ENCODE measurements at places on chromosomes 12 and 14.

GRCh38 chr14:22549981-22550673 lies 38.9 kb downstream of the DAD1 start:
- DNase-seq: peak; percentile 38

GRCh38 chr14:36751106-36751505 lies 89.4 kb downstream of the PAX9 start:
- no peak for DNase-seq

- no peak for DNase-seq
Measured at GRCh38 chr14:68397822-68398221, 395.0 kb downstream of the ZFP36L1 start.

DNA sequence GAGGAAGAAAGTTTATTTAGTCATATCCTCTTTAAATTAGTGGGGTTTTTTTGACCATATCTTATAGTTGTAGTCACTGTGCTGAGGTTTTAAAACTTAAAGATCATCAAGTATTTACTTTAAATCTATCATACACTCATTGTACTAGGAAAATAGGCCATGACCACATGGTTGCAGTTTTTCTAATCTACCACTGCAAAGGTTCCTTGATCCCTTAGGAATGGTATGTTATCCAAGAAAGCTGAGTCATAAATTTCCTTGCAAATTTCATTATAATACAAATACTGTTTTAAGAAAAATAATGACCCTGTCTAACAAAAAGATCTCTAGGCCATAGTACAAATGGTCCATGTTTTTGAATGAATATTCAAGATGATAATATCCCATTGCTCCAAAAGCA lies 74.7 kb downstream of the DBX2 start:
- no peak for DNase-seq

DNA sequence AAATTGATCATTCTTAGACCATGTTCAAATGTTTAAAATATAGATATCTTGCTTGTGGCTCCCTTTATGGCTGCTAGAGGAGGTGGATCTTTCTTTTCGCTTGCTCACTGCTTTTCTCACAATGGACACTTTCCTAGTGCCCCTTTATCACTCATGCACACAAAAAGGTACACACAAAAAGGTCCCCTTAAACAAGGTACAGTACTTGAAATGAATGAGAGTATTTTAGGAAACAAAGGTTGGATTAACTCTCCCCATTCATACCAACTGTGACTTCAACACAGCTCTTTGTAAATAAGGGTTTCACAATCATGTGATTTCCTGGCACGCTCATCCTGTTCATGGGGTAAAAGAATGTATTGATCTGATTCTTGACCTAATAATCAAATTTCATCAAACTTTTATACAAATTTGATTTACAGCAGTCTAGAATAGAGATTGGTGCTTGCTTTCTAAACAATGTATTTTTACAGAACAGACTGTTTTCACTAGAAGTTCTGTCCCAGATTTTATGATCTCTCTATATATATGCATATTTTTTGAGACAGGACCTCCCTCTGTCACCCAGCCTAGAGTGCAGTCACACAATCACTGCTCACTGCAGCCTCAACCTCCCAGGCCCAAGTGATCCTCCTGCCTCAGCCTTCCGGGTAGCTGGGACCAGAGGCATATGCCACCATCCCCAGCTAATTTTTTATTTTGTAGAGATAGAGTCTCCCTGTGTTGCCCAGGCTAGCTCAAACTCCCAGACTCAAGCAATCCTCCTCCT lies 34.4 kb upstream of the EPS8 start:
- no peak for DNase-seq

- DNase-seq: no peak
Measured at GRCh38 chr12:107131832-107132616, 38.7 kb upstream of the CRY1 start.

GRCh38 chr14:94545131-94545841 lies 16.0 kb upstream of the SERPINA4 start:
- no peak for DNase-seq

GRCh38 chr12:5560265-5560664 lies 128.4 kb downstream of the NTF3 start:
- DNase-seq: no peak

DNA sequence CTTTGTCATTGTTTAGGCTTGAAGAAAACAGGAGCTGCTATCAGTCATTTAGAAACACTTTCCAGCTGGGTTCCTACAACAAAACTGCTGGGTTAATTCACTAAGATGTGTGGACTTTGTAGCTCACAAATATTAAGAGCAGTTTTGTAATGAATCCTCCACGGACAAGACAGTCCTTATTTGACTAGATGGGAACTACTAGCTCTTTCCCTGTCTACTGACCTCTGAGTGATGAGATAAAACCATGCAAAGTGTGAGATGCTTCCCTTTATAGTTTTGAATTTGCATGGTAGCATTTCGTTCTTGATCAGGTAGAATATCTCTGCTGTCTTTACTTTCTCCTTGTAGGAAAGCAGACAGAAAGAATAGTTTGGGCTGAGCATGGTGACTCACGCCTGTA lies 72.9 kb upstream of the STXBP6 start:
- DNase-seq: no peak

DNA sequence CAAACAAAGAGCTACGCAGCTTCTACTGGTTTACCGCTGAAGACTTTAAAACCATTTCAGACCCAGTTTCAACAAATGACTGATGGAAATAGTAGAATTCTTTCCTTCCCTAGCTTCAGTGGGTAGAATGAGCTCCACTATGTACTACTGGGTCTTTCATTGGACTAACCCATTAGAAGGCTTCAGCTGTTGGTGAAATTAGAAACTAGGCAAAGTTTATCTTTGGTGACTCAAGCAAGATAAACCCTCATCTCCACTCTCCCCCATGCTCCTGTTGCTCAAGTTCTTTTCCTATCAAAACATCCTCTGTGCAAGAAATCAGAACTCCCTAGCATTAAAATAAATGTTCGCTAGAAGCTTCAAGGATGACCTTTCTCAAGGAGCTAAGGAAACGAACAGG lies 159.2 kb downstream of the PAWR start:
- no peak for DNase-seq

GRCh38 chr12:70487440-70487839 lies 121.3 kb downstream of the KCNMB4 start:
- DNase-seq: no peak

DNA sequence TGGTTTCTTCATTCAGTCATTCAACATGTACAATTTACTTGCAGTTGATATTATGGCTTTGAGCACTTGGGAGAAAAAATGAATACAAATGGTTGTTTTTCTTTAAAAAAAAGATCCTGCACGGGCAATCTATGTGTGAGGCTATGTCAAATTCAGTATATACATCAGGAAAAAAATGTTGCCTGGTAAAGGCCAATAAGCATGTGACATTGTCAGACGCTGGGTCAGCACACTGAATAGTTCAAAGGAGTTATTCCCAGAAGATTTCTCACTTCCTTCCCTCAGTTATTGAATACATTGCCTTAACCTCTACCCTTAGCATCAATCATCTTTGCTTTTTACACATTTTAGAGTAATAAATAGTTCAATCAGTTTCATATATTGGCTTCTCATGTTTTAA lies 319.2 kb downstream of the NUAK1 start:
- DNase-seq: no peak

- no peak for DNase-seq
Measured at GRCh38 chr12:56542164-56542563, 20.5 kb downstream of the RBMS2 start.

DNA sequence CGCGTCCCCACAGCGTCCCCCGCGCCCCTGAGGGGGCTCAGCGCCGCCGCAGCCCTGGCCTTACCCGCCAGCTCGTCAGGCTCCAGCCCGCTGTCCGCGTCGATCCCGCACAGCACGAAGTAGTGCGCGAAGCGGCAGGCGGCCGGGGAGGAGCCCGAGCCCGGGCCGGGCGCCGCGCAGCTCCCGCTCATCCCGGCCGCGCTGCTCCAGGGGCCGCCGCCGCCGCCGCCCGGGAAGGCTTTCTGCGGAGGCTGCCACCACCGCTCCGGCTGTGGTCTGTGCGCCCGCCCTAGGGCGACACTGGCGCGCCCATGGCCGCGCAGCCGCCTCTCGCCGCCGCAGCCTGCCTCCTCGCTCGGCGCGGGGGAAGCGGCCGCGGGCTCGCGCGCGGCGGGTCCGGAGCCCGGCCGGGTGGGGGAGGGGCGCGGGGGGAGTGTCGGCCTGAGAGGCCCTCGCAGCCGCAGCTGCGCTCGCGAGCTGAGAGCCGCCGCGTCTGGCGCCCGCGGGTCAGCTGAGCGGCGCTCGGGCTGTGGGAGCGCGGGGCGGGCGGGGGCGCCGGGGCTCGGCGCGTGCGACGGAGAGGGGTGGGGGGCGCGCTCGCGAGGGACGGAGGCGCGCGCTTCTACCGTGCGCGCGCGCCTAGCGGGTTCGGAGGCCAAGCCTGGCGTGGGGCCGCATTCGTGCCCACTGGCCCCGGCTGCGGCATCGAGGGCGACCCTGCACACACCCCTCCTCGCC lies at the start of gene DENND5B:
Gene DENND5B, minus strand, starts transcription at position 495 of the 738 bp plus-strand sequence. Its CDS starts 304 bp downstream, at position 191.
- no peak for DNase-seq

DNA sequence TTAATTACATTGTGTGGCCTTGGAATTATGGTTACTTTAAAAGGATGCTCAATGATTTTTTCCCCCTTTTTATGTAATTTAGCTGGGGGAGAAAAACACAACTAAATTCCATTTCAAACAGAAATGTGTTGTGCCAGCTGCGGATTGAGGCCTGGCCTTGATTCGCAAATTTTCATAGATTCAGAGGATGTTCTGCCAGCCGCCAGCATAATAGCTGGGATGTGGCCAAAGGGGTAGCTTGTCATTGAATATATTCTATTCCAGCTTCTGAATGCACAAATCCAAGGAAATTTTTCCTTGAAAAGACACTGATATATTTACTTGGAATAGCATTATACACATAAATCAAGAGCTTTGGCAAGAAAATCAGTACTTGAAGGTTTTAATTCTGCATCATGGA lies 43.7 kb downstream of the TRHDE start:
- no peak for DNase-seq

DNA sequence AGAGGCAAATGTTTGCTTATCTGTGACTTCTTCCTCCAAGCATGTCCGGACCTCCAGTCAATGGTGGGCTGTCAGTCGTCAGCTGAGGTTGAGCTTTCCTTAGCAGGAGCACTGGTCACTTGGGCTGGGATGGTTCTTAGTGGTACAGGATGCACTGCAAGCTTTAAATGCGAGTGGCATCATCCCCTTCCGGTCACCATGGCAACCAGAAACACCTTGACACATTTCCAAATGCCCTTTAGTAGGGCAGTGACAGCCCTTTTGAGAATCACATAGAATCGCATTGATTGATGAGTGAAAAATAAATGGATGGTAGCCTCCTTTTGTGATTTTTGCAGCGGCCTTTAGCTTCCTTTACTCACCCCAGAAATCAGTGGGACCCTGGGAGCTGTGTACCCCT lies 24.1 kb downstream of the NTF3 start:
- DNase-seq: no peak

GRCh38 chr12:24378548-24379407 lies 429.3 kb upstream of the SOX5 start:
- DNase-seq: no peak

- no peak for DNase-seq
Measured at GRCh38 chr12:131491155-131491554, 219.7 kb upstream of the SFSWAP start.

GRCh38 chr12:127980585-127980984 lies 286.4 kb upstream of the TMEM132C start:
- DNase-seq: no peak

DNA sequence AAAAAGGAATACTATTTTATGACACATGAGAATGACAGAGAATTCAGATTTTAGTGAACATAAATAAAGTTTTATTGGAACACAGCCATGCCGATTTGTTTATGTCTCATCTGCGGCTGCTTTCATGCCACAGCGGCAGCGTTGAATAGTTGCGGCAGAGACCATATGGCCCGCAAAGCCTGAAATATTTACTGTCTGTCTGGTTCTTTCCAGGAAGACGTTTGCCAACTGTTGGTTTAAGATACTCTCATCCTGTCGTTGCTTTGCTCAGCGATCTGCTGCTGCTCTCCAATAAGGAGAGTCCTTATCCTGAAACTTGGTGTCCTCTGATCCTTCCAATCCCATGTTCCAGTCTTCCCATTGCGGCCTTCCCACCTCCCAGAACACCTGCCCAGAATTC lies 89.9 kb downstream of the SLC24A4 start:
- no peak for DNase-seq

GRCh38 chr14:36834293-36834692 lies 172.6 kb downstream of the PAX9 start:
- DNase-seq: no peak

- DNase-seq: no peak
Measured at GRCh38 chr12:9051158-9051550, 61.8 kb downstream of the KLRG1 start.

- no peak for DNase-seq
Measured at GRCh38 chr12:128726886-128727285, 96.9 kb downstream of the SLC15A4 start.

DNA sequence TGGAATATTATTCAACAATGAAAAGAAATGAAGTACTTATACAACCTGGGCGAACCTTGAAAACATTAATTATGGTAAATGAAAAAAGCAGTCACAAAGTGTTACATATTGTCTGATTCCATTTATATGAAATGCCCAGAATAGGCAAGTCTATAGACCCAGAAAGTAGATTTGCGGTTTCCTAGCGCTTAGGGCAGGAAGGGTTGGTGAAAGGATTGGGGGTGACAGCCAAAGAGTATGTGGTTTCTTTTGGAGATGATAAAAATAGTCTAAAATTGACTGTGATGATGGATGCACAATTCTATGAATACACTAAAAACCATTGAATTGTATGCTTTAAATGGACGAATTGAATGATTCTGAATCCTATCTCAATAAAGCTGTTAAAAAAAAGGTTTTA lies 55.8 kb downstream of the RESF1 start:
- no peak for DNase-seq

DNA sequence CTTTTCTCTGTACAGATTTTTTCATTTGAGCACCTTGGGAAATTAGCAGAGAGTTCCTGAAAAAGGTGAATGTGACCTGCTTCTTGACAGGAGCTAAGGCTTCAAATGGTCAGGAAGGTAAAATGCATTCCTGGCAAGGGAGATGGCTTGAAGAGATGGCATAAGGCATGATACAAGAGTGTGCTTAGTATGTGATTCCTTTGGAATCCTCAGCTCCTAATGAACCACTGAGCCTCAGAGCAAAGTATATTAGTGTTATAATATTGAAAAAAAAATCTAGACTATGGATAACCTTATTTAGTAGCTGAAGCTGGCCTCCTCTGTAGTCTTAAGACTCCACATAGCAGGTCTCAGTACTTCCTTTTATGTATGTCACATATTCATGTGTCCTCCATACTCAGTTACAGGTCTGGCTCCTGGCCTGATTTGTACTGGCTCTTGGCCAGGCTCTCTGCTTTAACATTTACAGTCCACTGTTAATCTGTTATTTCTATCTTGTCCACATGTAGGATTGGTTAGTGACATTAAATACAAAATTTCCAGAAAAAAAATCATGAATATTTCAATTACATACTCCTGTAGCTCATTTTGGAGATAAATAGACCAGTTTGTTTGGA lies 17.9 kb downstream of the TOGARAM1 start:
- DNase-seq: no peak

GRCh38 chr12:64912516-64913255 lies 88.2 kb downstream of the TBC1D30 start:
- DNase-seq: no peak

- DNase-seq: peak; percentile 83
Measured at GRCh38 chr12:117190210-117190781, at the start of gene FBXO21. FBXO21 (minus strand) TSS chr12:117190470; CDS start chr12:117190456, 14 bp downstream.
